T follicular helper cell (primary cell): ENCODE measurements at places on chromosomes 6 and 20.

GRCh38 chr20:37349517-37350491, 3.9 kb downstream of the SRC start:
- no peak for DNase-seq

GRCh38 chr20:61968036-61968810, 97.5 kb downstream of the TAF4 start:
- no peak for DNase-seq

DNA sequence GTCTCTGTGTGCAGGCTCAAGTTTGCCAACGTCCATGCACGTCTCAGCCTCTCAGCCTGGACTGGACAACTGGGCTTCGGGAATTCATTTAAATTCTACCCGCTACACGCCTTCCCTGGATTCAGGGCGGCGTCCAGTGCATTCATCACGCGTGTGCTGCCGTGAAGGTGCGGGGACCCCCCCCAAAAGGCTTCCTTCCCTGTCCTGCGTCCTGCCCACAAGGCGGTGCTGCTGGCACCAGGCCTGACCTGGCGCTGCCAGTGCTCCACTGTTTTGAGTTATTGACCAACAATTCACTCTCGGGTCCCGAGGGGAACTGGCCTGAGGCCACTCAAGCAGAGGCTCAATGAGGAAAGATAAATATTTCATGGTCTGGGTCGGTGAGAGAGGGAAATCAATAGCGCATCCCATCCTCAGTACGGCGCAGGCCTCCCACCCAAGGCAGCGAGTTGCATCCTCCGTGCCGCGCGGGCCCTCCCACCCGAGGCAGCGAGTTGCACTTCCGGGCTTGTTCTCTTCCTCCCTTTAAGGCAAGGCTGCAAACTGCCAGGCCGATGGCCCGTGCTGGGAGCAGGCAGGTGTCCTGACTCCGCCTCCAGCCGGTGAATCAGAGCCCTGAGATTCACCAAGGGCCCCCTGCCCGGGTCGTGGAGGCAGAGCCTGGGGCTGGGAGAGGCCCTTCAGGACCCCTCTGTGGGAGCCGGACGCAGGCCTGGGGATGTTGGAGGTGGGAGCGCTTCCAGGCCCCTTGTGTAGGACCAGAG, 22.8 kb upstream of the BHLHE23 start:
- no peak for DNase-seq

DNA sequence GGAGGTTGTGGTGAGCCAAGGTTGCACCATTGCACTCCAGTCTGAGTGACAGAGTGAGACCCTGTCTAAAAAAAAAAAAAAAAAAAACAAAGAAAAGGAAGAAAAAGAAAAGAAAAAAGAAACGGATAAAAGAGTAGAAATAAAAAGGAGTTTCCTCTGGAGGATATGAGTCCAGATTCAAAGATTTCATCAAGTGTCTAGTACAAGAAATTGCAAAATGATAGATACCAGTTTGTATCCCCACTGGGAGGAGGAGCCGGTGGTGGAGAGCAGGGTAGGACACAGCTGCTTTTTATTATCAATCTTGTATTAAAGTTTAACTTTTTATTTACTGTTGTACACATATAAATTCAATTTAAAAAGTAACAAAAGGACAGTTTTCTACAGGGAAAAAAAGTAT, 113.9 kb downstream of the BMP7 start:
- DNase-seq = no peak

DNA sequence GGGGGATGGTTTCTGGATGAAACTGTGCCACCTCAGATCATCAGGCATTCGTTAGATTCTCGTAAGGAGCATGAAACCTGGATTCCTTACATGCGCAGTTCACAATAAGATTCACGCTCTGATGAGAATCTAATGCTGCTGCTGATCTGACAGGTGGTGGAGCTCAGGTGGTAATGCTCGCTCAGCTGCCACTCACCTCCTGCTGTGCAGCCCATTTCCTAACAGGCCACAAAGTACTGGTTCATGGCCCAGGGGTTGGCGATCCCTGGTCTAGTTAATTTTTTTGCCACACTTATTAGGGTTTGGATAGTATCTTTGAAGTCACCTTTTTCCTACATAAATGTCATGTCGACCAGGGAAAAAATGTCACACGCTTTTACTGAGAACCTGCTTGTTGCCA, 96.8 kb upstream of the MLIP start:
- DNase-seq = no peak

- no peak for DNase-seq
Observed at GRCh38 chr20:57598060-57598459, 22.2 kb downstream of the ZBP1 start.

DNA sequence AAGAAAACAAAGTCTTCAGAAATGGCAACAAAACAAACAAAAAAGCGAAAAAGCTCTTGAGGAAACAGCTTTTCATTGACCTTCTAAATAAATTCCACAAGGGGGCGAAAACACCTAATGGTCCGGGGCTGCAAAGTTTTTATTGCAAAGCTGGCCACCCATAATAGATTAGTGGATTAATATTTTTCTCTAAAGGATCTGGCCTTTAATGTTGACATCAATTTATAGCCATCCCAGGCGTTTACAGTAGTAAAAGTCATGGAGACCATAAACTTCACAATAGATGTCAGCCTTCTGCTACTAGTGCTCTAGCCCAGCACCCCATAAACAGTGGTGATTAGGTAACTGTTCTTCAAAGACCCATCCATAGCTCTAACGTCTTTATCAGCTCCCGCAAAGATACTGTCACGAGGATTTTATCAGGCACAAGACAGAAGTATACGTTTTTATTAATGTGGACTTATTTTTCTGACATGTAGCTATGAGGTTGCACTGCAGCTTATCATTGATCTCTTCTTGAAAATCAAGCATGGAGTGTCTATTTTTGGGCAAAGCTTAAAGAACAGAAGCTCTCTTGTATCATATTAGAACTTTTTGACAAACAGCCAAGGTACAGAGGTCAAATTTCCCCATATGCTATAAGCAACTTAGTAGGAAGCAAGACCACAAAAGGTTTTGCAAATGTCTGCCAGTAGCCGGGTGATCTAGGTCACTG, 4.7 kb downstream of the CITED2 start:
- DNase-seq = no peak

DNA sequence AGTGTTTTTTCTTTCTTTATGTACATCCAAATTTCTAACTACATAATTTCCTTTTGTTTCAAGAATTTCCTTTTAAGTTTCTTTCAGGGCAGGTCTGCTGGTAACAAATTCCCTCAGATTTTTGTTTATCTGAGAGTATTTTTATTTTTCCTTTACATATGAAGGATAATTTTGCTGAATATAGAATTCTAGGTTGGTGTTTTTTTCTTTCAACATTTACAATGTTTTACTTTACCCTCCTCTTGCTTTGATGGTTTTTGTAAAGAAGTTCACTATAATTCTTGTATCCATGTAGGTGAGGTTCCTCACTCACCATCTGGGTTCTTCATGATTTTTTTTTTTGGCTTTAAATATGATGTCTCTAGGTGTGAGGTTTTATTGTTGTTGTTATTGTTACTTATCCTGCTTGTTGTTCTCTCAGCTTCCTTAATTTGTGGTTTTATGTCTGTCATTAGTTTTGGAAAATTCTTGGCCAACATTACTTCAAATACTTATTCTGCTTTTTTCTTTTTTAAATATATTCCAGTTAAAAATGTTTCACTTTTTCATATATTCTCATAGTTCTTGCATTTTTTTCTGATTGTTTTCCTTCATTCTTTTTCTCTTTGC, 580.1 kb upstream of the CITED2 start:
- DNase-seq = no peak

DNA sequence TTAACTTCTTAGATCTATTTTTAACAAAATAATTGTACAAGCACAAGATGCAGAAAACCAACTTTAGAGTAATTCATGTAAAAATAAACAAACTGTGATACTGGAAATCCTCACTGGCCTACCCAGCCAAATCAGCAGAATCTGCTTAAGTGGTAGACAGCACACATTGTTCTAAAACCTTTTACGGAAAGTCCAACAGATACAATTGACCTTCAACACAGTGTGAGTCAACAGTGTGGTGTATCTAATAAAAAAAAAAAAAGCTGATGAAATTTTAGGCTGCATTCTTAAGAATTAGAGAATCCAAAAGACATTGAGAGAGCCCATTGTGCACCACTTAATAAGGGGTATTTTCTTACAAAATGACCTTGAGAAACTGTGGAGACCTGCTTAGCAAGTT, 174.5 kb downstream of the COL21A1 start:
- no peak for DNase-seq

GRCh38 chr20:189611-190010, at the start of gene DEFB128:
Gene DEFB128 (minus strand): TSS chr20:189711. CDS start chr20:189623, 88 bp downstream.
- no peak for DNase-seq

- DNase-seq = no peak
Observed at GRCh38 chr6:139013185-139013800, 15.3 kb upstream of the ABRACL start.

- no peak for DNase-seq
Observed at GRCh38 chr6:150499882-150500312, 99.8 kb upstream of the PLEKHG1 start.

- no peak for DNase-seq
Observed at GRCh38 chr6:127404133-127404532, 55.1 kb downstream of the KIAA0408 start.

- DNase-seq = no peak
Observed at GRCh38 chr20:52219441-52219840, 27.9 kb upstream of the ZFP64 start.

- DNase-seq = no peak
Observed at GRCh38 chr20:61254881-61255626, 3.0 kb downstream of the CDH4 start.

- no peak for DNase-seq
Observed at GRCh38 chr6:157456524-157456829, 75.5 kb downstream of the ZDHHC14 start.

DNA sequence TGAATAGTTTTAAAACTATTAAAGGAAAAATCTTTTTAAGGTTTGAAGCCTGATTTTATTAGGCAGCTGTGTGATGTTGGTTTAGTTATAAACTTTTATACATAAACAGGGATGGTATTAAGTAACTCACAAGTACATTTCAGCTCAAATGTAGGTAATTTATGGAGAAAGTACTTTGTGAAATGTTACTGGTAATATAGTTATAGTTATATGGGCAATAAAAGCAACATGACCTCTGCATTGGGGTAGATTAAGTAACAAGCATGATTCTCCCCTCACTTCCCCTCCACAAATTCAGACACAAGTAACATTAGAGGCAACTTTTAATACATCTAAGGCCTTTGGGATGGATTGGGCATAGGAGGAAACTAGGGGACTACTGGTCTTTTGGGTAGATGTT, 154.3 kb upstream of the ID4 start:
- no peak for DNase-seq

GRCh38 chr6:12845224-12846004, 128.8 kb downstream of the PHACTR1 start:
- DNase-seq = no peak

GRCh38 chr20:19511931-19512330, 246.1 kb upstream of the RIN2 start:
- DNase-seq = no peak

GRCh38 chr6:159729598-159730331, 2.5 kb downstream of the WTAP start:
- no peak for DNase-seq

GRCh38 chr20:8212286-8212685, 80.2 kb downstream of the PLCB1 start:
- no peak for DNase-seq

- DNase-seq = no peak
Observed at GRCh38 chr6:138979365-138979764, 8.7 kb downstream of the REPS1 start.

- no peak for DNase-seq
Observed at GRCh38 chr6:166325383-166326042, 16.8 kb downstream of the SFT2D1 start.

- no peak for DNase-seq
Observed at GRCh38 chr20:53028337-53029007, 56.3 kb downstream of the TSHZ2 start.

DNA sequence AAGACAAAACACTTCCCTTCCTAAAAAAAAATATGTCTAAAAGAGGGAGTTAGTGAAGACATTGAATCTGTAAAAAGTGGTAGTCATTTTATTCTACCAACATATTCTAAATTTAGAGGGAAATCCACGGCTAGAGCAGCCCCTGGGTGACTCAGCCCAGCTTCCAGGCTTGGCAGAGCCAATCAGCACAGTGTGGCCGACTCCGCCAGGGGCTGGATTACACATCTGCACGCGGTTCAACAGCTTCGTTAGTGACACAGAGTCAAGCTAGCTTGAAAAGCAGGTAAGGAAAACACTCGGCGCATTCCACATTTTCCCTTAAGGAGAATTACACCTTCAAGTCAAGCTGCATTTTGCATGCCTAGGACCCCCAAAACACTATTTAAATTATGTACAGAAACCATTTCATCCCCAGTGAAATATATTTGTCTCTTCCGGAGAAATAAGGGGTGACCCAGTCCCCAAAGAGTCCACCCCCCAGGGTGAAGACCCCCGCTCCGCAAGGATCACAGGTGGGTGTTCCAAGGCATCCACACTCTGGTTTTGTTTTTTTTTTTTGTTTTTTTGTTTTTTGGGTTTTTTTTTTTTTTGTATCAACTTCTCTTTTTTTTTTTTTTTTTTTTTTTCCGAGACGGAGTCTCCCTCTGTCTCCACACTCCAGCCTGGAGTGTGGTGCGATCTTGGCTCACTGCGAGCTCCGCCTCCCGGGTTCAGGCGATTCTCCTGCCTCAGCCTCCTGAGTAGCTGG, 58.4 kb upstream of the ARID1B start:
- no peak for DNase-seq

DNA sequence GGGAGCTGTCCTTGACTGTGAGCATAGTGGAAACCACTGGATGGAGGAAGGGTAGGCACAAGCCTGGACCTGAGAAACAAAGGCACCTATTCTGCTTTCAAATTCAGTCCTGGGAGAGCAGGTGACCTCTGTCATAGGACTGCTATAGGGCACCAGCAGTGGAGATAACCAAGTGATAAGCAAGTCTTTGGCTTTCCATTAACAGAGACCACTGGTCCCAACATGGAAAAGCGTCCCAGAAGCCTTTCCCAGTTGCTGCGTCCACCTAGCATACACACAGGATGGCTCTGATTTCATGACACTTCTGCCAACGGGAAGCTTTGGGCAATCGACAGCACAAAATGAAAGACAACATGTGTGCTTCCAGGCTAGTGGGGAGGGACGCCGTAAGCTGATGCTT, 8.9 kb downstream of the SLC22A3 start:
- DNase-seq = no peak

DNA sequence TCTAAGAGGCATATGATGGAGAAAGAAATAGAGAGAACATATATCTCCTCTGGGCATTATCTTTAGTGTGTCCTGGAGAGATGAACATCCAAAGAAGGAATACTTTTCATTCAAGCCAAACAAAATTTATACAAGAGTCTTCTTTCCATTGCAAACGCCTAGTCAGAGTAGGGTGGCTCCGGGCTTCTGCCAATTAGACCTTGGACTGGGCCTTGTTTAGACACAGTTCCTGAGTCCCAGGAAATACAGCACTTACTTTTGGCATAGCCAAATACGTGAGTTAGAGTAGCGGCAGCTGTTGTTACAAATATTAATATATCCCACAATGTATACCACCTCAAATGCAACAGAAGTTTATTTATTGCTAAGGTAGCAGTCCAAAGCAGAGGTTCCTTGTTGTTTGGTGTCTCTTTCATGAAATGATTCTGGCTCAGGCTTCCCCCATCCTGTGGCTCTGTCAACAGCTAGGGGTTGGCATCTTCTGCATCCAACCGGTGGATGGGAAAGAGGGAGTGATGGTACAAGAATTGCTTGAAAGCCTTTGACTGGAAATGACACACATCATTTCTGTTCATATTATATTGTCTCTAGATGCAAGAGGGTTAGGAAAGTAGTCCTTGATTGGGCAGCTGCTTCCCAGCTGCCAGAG, 148.0 kb upstream of the SPACA1 start:
- DNase-seq = no peak

GRCh38 chr6:165835410-165835851, 172.4 kb upstream of the PDE10A start:
- DNase-seq = no peak
